ENCODE measurements at places on chromosomes 5 and 9.
A peak's percentile ranks its signal among the peaks of the same experiment; 100 is the strongest.

GRCh38 chr5:115490596-115490995, 54.0 kb downstream of the FEM1C start:
- DNase-seq, result no peak
- H3K27ac ChIP-seq, result no peak overlapping the region
- no peak overlapping the region for H3K4me3 ChIP-seq
- peaks cover 1% of the 10 kb centered on the region for H3K36me3 ChIP-seq
- peaks cover 48% of the 10 kb centered on the region for H3K27me3 ChIP-seq

- no peak overlapping the region for H3K4me3 ChIP-seq
- no peak overlapping the region for H3K27ac ChIP-seq
- DNase-seq, result no peak
- H3K27me3 ChIP-seq, result no peaks in the 10 kb centered on the region
- peaks cover 21% of the 10 kb centered on the region for H3K4me1 ChIP-seq
- peaks cover 1% of the 10 kb centered on the region for H3K36me3 ChIP-seq
Measured at GRCh38 chr5:32159328-32160072, 14.6 kb downstream of the GOLPH3 start.

DNA sequence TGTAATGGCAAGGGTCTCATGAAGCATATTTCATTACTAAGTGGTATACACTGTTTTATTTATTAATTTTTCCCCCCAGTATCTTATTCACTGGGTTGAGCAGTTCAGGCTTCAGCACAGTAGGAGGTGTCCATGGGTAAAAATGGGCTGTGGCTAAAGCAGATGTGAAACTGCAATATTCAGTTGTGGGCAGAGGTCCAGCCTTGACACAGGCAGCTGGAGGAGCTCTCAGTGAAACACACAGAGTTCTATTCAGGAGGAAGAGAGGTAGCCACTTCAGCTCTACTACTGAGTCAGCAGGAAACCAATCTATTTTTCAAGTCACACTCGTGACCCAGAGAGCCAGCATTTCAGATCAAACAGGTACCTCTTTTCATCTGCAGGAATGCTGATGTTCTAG, 418.3 kb downstream of the CDH10 start:
- no peak for DNase-seq
- no peaks in the 10 kb centered on the region for H3K4me1 ChIP-seq
- no peaks in the 10 kb centered on the region for H3K27me3 ChIP-seq

DNA sequence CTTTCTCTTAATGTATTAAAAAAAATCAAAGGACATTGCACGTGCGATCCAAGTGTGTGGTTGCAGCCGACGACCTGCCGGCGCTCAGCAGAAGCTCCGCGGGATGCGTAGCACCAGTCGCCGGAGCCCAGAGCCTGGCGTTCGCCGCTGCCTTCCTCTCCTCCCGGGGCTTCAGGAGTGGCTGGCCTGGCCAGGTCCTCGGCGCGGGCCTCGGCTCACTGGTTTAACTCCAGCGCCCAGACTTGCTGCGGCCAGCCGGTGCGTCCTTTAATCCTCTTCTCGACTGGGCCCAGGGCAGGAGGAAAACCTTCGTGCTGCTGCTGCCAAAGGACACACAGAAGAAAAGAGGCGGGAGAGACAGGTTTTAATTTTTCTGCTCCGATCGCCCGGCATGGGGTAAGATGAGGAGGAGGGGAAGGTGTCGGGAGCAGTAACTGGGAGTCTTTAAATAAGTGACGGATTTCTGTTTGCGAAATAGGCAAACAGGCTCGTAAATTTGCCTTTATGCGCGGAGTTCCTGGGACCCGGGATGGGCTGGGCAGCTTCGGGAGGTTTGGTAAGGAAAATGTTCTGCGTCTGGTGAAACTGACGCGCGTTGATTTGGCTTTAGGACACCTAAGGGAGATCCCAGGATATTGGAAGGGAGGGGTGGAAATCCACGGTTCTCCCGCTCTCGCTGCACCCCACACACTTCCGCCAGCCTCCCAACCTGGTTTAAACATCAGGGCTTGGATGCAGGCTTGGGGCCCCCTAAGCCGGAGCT, 2.3 kb downstream of the HAND1 start:
- no peak for DNase-seq
- peaks cover 53% of the 10 kb centered on the region for H3K4me1 ChIP-seq
- H3K27ac ChIP-seq, result no peak overlapping the region
- H3K27me3 ChIP-seq, result peaks cover 86% of the 10 kb centered on the region

GRCh38 chr5:90876366-90876765, 317.8 kb downstream of the ADGRV1 start:
- no peak overlapping the region for H3K27ac ChIP-seq
- H3K4me1 ChIP-seq, result peaks cover 32% of the 10 kb centered on the region
- no peaks in the 10 kb centered on the region for H3K36me3 ChIP-seq
- peaks cover 55% of the 10 kb centered on the region for H3K27me3 ChIP-seq

DNA sequence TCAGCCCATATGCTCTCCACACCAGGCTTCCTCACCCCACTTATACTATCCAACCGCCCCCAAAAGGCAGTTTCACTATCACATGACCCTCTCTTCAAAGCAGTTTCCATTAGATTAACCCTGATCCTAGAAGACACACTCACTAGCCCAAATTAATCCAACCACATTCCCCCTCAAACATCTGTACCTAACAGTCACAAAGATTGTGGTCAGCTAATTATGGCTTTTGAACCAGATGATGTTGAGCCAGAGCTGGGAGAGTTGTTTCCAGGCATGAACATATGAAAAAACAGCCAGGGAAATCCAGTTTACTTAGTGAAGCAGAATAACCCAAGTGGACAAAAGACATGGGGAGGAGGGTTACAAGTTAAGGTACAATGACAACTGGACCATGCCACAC, 131.2 kb downstream of the SPOCK1 start:
- peaks cover 6% of the 10 kb centered on the region for H3K27me3 ChIP-seq
- no peaks in the 10 kb centered on the region for H3K4me1 ChIP-seq
- no peak for DNase-seq
- no peak overlapping the region for H3K4me3 ChIP-seq
- no peak overlapping the region for H3K27ac ChIP-seq
- H3K36me3 ChIP-seq, result no peaks in the 10 kb centered on the region

- H3K4me3 ChIP-seq, result no peak overlapping the region
- H3K27ac ChIP-seq, result no peak overlapping the region
- no peak for DNase-seq
- peaks cover 1% of the 10 kb centered on the region for H3K36me3 ChIP-seq
Measured at GRCh38 chr5:150057996-150058395, 28.4 kb downstream of the CSF1R start.

DNA sequence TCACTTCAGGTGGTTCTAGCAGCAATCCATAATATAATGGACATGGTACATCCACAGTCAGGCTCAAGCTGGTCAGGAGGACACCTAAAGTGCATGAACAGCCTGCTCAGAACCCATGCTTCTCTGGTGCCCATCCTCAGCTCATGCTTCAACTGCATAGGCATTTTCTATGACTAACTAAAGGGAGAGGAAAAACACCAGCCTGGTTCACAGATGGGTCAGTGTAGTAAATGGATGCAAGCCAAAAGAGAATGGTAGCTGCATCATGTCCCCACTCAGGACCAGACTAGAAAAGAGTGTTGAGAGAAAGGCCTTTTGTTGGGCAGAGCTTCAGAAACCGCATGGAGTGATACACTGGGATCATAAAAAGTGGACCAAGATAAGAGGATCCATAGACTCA, 556.6 kb downstream of the TLE1 start:
- H3K27ac ChIP-seq, result no peak overlapping the region
- H3K27me3 ChIP-seq, result no peaks in the 10 kb centered on the region
- H3K4me1 ChIP-seq, result no peaks in the 10 kb centered on the region
- no peak for DNase-seq
- no peak overlapping the region for H3K4me3 ChIP-seq

DNA sequence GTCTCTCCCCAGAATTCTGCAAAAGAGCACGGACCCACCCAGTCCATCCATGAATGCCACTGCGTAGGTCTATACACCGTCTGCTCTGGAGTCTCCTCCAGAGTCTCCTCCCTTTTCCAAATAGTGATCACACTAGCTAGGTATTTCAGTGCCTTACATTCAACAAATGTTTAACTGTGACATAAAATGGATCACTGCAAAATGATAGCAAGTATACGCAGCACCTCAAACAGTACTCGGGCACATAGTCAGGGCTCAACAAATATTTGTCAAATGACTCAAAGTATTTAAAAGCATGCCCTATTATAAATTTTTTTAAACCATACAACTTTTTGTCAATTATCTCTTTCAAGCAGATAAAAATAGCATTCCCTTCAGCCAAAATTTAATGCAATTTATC, 60.5 kb downstream of the TLE1 start:
- DNase-seq, result no peak
- H3K4me1 ChIP-seq, result no peaks in the 10 kb centered on the region
- peaks cover 4% of the 10 kb centered on the region for H3K27me3 ChIP-seq
- no peak overlapping the region for H3K4me3 ChIP-seq
- no peaks in the 10 kb centered on the region for H3K36me3 ChIP-seq
- no peak overlapping the region for H3K27ac ChIP-seq

GRCh38 chr9:112751056-112751795, 666 bp downstream of the SNX30 start:
- H3K4me3 ChIP-seq, result peak overlapping the region; percentile 92
- peak; percentile 69 for DNase-seq
- H3K36me3 ChIP-seq, result no peaks in the 10 kb centered on the region
- peaks cover 69% of the 10 kb centered on the region for H3K4me1 ChIP-seq
- H3K27ac ChIP-seq, result peak overlapping the region; percentile 47

DNA sequence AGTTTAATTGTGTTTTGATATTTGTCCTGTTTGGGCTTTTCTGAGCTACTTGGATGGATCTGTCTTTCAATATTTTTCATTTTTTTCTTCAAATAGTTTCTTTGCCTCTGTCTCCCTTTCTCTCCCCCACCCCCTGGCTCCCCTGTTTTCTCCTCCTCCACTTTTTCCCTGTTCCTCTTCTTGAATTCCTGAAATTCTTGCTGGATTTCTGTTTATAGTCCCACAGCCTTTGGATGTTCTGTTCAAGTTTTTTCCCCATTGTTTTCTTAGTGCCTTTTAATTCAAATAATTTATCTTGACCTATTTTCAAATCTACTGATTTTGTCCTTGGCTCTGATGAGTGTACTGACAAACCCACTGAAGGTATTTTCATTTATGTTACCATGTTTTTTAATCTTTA, 113.0 kb downstream of the VPS13A start:
- DNase-seq, result no peak
- H3K4me3 ChIP-seq, result no peak overlapping the region
- H3K27ac ChIP-seq, result no peak overlapping the region

GRCh38 chr9:97359147-97359546, 51.7 kb downstream of the CCDC180 start:
- no peaks in the 10 kb centered on the region for H3K36me3 ChIP-seq
- H3K27ac ChIP-seq, result no peak overlapping the region
- no peaks in the 10 kb centered on the region for H3K27me3 ChIP-seq
- DNase-seq, result no peak
- H3K4me3 ChIP-seq, result no peak overlapping the region
- H3K4me1 ChIP-seq, result no peaks in the 10 kb centered on the region

DNA sequence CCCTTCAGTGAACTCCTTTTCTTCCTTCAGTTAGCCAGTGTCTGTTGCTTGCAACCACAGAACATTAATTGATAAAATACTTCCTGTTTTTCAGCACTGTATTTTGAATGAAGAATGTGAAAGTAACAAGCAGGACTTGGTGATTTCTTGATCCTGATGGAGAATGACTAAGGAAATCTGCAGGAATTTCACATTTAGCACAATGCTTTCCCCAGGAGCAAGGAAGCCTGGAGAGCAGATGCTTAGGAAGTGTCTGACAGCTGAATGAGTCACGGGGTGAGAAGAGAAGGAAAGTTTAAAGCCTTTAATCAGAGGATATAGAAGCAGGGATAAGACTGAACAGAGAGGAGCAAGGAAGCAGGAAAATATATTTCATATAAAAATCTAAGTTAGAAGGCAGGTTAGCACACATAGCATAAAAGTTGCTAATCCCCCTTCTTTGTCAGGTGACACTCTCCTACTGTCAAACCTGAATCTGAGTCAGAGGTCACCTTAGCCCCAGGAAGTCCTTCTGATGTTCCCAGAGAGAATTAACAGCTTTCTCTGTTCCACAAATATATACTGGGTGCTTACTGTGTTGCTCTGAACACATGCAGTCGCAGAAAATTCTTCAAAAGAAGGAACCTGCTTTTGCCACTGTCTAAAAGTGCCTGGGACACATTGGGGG, 59.7 kb downstream of the GNA14 start:
- no peaks in the 10 kb centered on the region for H3K4me1 ChIP-seq
- H3K4me3 ChIP-seq, result no peak overlapping the region
- peaks cover 5% of the 10 kb centered on the region for H3K27me3 ChIP-seq
- no peaks in the 10 kb centered on the region for H3K36me3 ChIP-seq

DNA sequence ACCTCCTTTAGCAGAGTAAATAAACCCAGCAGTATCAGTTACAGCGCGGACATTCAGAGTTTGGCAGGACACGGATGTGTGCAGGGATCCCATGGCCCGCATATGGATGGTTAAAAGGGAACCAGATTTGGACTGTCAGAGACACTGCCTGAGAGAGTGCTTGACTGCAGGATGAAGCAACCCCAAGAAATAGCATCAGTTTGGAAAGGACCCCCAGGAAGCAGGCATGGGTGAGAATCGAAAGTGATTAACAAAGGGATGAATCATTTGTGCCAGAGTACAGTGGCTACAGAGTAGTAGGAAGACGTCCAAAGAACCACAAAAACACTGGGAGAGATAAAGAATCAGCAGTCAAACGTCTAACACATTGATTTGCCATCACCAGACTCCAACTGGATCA, 5.5 kb downstream of the C7 start:
- H3K36me3 ChIP-seq, result no peaks in the 10 kb centered on the region
- peaks cover 5% of the 10 kb centered on the region for H3K4me1 ChIP-seq
- H3K4me3 ChIP-seq, result no peak overlapping the region
- no peak for DNase-seq
- peaks cover 51% of the 10 kb centered on the region for H3K27me3 ChIP-seq

GRCh38 chr5:143575286-143575685, 171.8 kb upstream of the NR3C1 start:
- H3K27me3 ChIP-seq, result peaks cover 19% of the 10 kb centered on the region
- H3K4me1 ChIP-seq, result peaks cover 28% of the 10 kb centered on the region
- no peak overlapping the region for H3K27ac ChIP-seq
- DNase-seq, result no peak
- no peak overlapping the region for H3K4me3 ChIP-seq

- H3K4me1 ChIP-seq, result peaks cover 29% of the 10 kb centered on the region
- peak; percentile 6 for DNase-seq
- no peak overlapping the region for H3K27ac ChIP-seq
- H3K36me3 ChIP-seq, result peaks cover 28% of the 10 kb centered on the region
- no peaks in the 10 kb centered on the region for H3K27me3 ChIP-seq
- peak overlapping the region; percentile 100 for H3K4me3 ChIP-seq
Measured at GRCh38 chr5:6634306-6634705, 1.1 kb downstream of the SRD5A1 start.

- no peak for DNase-seq
- no peaks in the 10 kb centered on the region for H3K36me3 ChIP-seq
- H3K27ac ChIP-seq, result peak overlapping the region; percentile 21
- H3K27me3 ChIP-seq, result no peaks in the 10 kb centered on the region
- H3K4me1 ChIP-seq, result peaks cover 5% of the 10 kb centered on the region
- H3K4me3 ChIP-seq, result no peak overlapping the region
Measured at GRCh38 chr5:170226129-170226615, 6.6 kb upstream of the C5orf58 start.

DNA sequence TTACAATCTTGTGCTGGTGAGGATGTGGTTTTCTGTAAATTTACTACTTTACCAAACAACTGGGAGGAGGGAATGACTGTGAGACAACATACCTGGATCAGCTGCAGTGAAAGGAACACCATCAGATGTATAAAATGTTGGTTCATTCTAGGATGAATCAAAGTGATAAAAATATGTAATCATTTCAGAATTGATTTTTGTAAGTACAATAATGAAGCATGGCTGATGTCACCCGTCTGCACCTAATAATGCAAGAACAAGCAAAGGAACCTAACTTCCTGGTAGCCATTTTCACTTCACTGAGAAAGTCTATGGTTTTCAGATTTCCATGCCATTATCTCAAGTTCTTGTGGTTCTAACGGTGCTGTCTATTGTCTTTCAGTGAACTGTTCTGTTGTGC, 18.7 kb upstream of the C5orf34 start:
- H3K27me3 ChIP-seq, result no peaks in the 10 kb centered on the region
- H3K4me3 ChIP-seq, result no peak overlapping the region
- DNase-seq, result peak; percentile 14
- H3K4me1 ChIP-seq, result peaks cover 14% of the 10 kb centered on the region
